ENCODE measurements at places on chromosomes 5 and 9.

GRCh38 chr5:137708796-137709559 is 26.9 kb downstream of the KLHL3 start:
- DNase-seq: no peak

DNA sequence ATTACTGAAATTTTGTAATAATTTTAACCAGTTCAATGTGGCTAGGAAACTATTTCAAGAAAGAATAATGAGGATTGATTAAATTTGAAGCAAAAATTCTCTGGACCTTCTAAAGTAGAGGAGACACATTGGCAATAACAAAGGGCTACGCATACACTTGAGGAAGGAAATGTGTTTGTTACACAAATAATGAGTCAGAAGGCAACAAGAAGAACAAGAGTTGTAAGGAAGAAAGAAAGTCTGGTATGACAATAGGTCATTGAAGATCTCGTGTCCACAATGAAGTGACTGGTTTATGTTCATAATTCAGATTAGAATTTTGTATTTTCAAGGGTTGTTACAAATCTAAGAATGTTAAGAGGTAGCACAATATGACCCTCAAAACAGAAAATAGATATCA is 25.8 kb downstream of the ST8SIA4 start:
- no peak for DNase-seq

GRCh38 chr5:93580063-93580926 is 724 bp downstream of the NR2F1-AS1 start:
- no peak for DNase-seq

- DNase-seq: no peak
Observed at GRCh38 chr5:143635146-143635752, 176.7 kb upstream of the HMHB1 start.

- no peak for DNase-seq
Observed at GRCh38 chr9:38439916-38440301, 15.7 kb upstream of the IGFBPL1 start.

- DNase-seq: no peak
Observed at GRCh38 chr5:126896170-126896702, 119.3 kb downstream of the LMNB1 start.

GRCh38 chr9:135869909-135870308 is 37.4 kb downstream of the CAMSAP1 start:
- DNase-seq: no peak

DNA sequence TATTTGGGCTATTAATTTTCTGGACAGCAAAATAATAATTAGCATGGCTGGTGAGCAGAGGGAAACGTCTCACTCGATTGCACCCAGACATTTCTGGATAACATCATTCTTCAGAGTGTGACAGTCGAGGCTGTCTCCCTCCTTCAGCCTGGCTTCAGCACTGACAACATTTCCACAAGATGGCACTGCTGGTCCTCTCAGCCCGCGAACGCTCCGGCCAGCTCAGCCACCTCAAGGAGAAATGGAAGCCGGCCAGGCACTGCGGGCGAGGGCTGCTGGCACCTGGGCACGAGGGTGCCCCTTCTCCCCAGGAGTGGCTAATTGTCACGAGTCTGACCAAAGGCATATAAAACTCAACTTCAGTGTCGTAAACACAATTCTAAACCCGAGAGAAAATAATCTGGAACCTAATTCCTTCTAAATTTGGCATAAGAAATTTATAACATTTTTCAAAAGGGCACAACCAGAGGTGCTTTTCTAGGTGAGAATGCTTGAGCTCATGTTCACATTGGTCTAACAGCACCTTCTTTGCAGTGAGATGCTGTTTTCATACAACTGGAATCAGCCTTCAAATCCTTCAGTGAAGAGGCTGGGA is 65.9 kb downstream of the DAP start:
- no peak for DNase-seq

GRCh38 chr9:13001989-13002580 is 227.3 kb downstream of the LURAP1L start:
- DNase-seq: no peak

DNA sequence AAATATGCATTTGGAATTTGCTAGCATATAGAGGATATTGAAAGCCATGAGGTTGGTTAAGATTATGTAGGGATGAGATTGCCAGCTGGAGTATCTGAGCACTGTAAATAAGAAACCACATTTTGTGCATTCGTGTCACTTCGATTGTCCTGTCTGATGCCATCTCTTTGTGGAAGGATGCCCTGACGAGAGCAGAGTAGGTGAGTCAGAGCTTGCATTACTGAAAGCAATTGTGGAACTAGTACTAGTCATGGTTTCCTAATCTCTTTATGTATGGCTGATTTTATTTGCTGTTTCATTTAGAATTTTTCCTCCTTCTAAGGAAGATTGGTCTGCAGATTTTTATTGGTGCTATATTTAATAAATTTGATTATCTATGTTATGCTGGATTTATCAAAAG is 14.5 kb upstream of the TAS2R1 start:
- DNase-seq: no peak

GRCh38 chr5:142817949-142818431 is 47.8 kb downstream of the ARHGAP26 start:
- DNase-seq: no peak

- DNase-seq: no peak
Observed at GRCh38 chr9:82122731-82123130, 134.2 kb downstream of the SPATA31D1 start.

- no peak for DNase-seq
Observed at GRCh38 chr9:136141682-136142413, 23.2 kb upstream of the TMEM250 start.

DNA sequence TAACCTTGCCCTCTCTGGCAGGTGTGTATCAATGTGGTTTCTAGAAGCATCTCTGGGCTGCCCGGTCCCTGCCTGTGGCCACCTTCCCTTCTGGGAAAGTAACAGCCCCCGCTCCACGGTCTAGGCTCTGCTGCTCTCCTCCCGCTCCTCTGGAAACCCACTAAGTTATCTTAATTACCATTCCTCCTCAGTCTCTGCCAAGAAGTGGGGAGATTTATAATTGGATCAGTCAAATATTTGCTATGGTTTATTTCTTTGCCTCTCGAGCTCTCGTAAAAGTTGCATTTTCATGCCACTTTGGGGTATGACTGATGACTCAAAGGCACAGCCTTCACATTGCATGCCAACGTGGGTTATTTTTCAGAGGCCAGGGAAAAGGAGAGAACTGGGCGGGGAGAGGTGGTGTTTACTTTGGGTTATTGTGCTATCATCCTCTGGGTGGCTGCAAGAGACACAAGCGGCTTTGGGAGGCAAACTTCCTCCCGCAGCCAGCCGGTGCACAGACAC is 205.3 kb upstream of the WWC1 start:
- DNase-seq: no peak

GRCh38 chr5:11595045-11595444 is 309.2 kb downstream of the CTNND2 start:
- DNase-seq: no peak

DNA sequence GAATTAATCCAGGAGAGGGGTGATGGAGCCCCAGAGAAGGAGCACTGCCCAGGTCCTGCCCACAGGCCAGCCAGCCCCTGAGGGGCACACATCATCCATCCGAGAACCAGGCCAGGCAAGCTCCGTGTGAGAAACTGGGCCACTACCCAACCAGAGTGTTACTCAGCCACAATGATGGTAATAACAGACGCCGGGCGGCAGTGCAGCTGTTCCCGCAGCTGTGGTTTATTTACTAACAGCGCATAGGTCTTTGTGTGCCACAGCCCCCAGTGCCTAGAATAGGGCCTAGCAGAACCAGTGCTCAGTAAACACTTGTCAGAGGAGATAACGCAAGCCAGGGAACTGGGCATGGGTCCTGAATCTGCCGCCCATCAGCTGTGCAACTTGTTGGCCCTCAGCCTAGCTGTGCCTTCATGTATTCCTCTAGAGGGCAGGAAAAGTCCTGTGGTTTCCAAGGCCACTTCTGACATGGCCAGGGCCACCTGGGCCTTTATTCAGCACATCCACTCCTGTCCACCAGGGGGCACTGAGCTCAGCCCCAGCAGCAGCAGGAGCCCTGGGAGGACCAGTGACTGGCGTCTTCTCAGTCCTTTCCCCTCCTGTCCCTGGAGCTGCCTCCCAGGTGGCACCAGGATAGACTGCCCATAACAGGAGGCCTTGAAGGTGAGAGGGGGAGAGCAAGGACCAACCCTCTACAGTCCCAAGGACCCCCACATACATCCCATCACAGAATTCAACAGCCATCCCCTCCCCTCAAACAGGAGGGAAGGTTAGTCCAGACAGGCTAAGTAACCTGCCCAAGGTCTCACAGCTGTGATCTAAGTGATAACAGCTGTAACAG is 2.1 kb downstream of the MXD3 start:
- peak; percentile 64 for DNase-seq

- no peak for DNase-seq
Observed at GRCh38 chr9:3968891-3969290, 331.0 kb downstream of the GLIS3 start.

GRCh38 chr9:14258156-14258555 is 55.8 kb downstream of the NFIB start:
- DNase-seq: no peak

GRCh38 chr9:118170032-118170955 is 466.1 kb downstream of the TLR4 start:
- DNase-seq: no peak

DNA sequence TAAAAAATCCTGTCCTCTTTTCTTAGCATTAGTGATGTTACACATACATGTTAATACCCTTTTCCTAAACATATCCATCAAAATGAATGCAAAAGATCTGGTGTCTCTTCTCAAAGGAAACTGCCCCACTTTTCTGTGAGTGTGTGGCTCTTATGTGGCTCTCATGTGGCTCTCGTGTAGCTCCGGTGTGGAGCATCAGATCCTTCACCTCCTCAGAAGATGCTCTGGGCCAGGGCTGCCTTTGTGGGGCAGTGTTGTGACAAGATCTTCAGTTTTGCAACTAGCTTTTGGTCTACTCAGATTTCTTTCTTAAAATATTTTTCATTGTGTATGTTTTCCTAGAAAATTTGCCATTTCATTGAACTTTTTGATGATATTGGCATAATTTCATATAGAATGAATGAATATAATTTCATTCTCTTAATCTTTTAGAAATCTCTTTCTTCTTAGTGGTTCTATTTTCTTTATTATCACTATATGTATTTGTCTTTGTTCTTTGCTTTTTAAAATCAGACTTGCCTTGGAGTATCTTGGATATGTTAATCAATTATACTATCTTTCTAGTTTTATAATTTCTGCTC is 19.4 kb downstream of the GARNL3 start:
- DNase-seq: no peak

DNA sequence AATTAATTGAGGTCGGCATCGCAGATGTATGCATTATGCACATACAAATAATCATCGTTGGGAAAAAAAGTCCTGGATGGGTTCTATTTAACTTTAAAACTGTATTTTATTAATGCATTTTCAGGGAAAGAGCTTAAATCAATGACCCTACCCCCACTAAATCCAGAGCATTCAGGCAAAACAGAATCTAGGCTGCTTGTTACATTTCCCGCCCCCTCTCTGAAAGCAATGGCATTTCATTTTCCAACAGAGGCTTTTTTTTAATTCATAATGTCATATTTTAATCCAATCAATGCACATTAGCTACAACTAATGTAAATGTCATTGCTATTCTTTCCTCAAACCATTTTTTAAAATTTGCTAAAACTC is 117.4 kb upstream of the GRIA1 start:
- no peak for DNase-seq
